ENCODE measurements at places on chromosomes 3 and 15.

- no peak for DNase-seq
Measured at GRCh38 chr3:196165850-196166249, 45.4 kb downstream of the ZDHHC19 start.

DNA sequence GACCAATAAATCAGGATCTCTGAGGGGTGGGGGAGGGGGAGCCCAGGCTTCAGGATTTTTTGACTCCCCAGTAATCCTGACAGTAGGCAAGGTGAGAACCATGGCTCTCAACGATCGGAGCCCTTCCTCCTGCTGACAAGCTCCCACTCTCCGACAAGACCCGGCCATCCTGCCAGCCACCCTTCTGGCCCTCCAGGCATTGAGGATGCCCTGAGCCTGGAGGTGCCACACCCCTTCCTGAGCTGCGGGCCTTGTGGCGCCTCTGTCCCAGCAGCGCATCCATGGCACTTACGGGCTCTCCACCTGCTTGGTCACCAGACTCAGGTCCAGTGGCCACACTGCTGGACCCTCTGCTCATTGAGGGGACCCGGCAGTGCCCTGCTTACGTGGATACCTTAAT lies 46.0 kb downstream of the MGLL start:
- DNase-seq, result no peak

DNA sequence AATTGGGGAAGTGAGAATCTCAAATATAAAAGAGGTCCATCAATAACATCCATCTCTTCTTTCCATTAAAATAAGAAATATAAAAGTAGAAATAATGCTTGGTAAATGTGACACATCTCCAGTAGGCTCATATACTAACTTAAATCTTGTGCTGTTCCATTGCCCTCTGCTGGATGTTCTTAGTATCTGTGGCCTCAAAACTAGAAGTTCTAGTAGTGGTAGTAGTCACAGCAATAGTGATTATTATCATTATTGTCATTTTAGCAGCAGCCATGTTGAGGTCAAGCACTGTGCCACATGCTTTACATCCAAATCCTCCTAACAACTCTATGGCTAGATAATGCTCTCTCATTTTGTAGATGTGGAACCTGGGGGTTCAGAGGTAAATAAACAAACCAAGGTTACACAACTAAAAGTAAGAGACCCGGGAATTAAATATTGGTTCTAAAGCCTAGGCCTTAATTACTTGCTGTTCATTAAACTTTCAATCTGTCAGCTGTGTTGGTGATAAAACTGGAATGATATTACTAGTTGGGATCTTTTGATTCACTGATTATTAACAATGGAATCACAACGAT lies 20.2 kb upstream of the BTLA start:
- no peak for DNase-seq

- DNase-seq, result peak; percentile 10
Measured at GRCh38 chr3:44235604-44236484, 5.8 kb upstream of the TOPAZ1 start.

GRCh38 chr15:83848315-83849050 lies 194.6 kb downstream of the ADAMTSL3 start:
- no peak for DNase-seq

DNA sequence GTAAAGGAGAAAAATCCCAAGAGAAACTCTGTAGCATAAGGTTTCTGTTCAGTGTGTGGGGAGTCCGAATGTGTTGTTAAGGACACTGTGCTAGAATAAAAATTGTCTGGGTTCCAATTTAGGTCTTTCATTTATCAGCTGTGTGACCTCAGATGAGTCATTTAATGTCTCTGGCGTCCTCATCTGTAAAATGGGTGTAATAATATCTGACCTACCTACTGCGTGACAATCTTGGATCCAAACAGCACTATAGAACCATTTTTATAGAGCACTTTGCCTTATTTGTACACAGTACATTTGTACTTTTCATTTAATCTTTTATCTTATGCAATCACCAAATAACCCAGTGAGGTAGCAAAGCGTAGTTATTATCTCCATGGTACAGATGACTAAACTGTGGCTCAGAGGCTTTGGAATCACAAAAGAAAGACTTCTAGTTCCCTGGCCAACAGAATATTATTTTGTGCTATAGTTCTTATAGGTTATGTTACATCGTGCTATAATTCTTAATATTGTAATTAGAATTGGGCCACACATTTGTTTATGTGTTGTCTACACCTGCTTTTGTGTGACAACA lies 46.6 kb upstream of the TNIK start:
- DNase-seq, result no peak

GRCh38 chr3:120370463-120370862 lies 21.3 kb upstream of the LRRC58 start:
- DNase-seq, result no peak

- no peak for DNase-seq
Measured at GRCh38 chr3:135272026-135272669, 477.1 kb downstream of the EPHB1 start.

GRCh38 chr15:53033709-53034108 lies 243.6 kb upstream of the ONECUT1 start:
- no peak for DNase-seq

DNA sequence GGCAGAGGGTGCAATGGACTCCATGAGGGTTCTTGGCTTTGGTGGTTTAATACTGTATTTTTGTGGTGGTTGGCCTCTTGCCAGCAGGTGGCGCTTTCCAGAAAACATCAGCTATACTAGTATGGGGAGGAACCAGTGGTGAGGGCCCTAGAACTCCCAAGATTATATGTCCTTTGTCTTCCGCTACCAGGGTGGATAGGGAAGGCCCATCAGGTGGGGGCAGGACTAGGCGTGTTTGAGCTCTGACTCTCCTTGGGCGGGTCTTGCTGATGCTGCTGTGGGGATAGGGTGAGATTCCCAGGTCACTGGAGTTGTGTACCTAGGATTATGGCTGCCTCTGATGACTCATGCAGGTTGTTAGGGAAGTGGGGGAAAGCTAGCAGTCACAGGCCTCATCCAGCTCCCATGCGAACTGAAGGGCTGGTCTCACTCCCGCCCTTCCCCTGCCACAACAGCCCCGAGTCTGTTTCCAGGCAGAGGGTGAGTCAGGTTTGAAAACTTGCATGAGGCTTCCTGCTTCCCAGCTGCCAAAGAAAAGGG lies 357.7 kb downstream of the OTOL1 start:
- no peak for DNase-seq

DNA sequence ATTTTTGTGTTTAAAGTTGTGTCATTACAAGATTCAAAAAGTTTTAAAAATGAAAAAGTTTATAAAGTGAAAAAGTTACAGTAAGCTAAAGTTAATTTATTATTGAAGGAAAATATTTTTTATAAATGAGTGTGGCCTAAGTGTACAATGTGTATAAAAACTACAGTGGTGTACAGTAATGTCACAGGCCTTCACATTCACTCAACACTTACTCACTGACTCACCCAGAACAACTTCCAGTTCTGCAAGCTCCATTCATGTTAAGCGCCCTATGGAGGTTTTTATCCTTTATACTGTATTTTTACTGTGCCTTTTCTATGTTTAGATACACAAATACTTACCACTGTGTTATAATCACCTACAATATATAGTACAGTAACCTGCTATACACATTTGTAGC lies 76.3 kb downstream of the DTWD1 start:
- DNase-seq, result no peak

- no peak for DNase-seq
Measured at GRCh38 chr3:127211118-127212060, 18.5 kb downstream of the PRR23E start.

DNA sequence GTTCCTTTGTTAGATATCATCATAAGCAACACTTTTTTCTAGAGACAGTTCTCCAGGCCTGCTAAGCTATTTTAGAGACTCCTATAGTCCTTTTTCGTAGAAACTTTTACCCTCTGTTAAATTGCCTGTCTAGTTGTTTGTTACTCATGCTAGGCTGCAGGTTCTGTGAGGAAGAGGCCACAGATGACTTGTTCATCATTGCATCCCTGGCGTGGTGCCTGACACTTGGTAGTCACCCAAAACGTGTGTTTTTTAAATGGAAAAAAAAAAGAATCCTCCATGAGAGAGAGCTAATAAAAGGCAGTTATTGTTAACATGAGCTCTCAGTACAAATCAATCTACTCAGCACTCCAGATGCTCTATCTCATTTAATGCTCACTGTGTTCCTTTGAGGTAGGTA lies 35.1 kb downstream of the CCDC54 start:
- no peak for DNase-seq

GRCh38 chr3:140170612-140171011 lies 235.6 kb downstream of the CLSTN2 start:
- DNase-seq, result no peak

GRCh38 chr3:50003216-50003615 lies 63.3 kb downstream of the RBM6 start:
- no peak for DNase-seq

GRCh38 chr15:43932907-43933306 lies 106.1 kb downstream of the WDR76 start:
- DNase-seq, result no peak

DNA sequence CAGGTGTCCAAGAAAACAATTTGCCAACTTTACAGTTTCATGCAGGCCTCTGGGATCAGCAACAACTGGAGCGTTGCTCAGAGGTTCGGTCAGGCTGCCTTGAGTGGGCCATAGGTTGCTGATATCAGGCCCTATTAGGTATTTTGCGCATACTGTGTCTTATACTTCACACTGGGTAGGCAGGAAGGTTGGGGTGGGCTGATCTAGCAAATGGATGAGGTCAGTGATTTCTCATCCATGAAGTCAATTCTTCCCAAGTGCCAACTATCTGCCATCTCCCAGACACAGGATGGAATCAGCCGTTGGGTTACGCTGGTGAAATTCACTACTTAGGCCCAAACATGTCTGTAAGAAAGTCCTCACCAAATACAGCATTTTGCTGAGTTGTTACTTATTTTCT lies 77.6 kb downstream of the SLC7A14 start:
- no peak for DNase-seq

- no peak for DNase-seq
Measured at GRCh38 chr15:37015451-37015850, 84.9 kb downstream of the MEIS2 start.

- DNase-seq, result no peak
Measured at GRCh38 chr3:80350771-80351170, 583.0 kb upstream of the ROBO1 start.

- no peak for DNase-seq
Measured at GRCh38 chr3:154161806-154162205, 40.6 kb downstream of the ARHGEF26 start.

DNA sequence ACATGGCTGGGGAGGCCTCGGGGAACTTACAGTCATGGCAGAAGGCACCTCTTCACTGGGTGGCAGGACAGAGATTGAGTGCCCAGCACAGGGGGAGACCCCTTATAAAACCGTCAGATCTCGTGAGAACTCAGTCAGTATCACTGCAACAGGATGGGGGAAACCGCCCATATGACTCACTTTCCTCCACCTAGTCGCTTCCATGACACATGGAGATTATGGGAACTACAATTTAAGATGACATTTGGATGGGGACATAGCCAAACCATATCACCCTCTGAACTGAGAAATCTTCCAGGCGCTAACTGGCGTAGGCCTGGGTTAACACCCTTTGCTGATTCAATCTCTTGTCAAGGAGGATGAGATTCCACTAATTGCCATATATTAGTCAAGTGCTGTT lies 392.3 kb downstream of the FEZF2 start:
- DNase-seq, result no peak

- DNase-seq, result no peak
Measured at GRCh38 chr3:30426293-30426993, 180.0 kb upstream of the TGFBR2 start.

- DNase-seq, result no peak
Measured at GRCh38 chr15:33518421-33518820, 207.7 kb downstream of the RYR3 start.

DNA sequence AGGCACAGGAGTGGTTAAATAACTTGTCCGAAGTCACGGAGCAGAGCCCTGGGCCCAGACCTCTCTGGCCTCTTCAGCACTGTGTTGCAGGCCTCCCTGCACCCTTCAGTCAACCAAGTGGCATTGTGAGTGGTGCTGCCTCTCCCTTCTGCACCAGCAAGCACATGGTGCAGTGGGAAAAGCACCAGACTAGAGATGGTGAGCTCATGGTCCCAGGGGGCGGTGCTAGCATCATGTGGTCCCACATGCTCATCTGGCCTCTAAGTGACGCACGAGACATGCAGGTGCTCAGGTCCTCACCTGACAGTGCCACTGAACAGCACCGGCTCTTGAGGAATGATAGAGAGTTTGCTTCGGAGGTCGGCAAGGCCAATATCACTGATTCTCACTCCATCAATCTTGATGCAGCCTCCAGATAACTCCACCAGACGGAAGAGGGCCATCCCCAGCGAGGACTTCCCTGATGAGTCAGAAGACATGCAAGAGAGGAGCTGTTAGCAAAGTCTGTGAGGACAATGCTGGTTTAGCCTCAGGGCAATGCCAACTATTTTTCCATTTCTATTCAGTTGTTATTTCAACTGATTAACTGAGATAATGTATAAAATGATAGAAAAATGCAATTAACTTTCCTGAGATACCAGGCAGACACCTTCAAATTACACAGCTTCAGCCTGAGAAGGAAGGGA lies 53.1 kb upstream of the PARL start:
- DNase-seq, result no peak

- no peak for DNase-seq
Measured at GRCh38 chr3:63892773-63893352, 19.3 kb downstream of the SCAANT1 start.

- DNase-seq, result no peak
Measured at GRCh38 chr3:109025896-109026295, 72.2 kb upstream of the GUCA1C start.

GRCh38 chr3:126552688-126553283 lies 5.9 kb downstream of the C3orf22 start:
- no peak for DNase-seq
